Activated CD8-positive, alpha-beta T cell treated with anti-CD3 and anti-CD28 coated beads, Interleukin-2, amount 10 ng/mL, durations not matched to agents 7 days and 5 days (primary cell): ENCODE measurements at places on chromosomes 1 and 21. TPM values are rescaled to one million over a fixed set of nuclear protein-coding genes. Genes with fewer than 3 reads are reported as not detected.

GRCh38 chr1:236030534-236030933 is 34.4 kb downstream of the NID1 start:
- no peak overlapping the region for H3K27ac ChIP-seq
- H3K27me3 ChIP-seq, result no peaks in the 10 kb centered on the region
- H3K4me1 ChIP-seq, result peaks cover 6% of the 10 kb centered on the region
- no peak for DNase-seq
- H3K4me3 ChIP-seq, result no peak overlapping the region

DNA sequence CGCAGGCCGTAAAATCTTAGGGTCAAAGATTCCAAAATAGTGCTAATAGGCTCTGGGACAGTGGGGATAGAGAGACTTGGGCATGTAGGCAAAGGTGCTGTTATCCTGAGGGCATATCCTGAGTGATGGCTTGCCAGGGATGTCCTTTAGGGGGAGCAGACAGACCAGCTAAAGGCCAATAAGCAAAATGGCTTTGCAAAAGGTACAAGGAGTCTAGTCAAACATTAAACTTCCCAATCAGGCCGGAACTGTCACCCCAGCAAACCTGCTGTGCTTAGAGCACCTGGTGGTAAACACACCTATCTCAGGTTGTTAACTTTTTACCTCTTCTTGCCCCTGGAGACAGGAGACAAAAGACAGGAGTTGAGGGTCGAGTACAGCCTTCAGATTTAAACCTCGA is 49.1 kb downstream of the TRABD2B start:
- no peak for DNase-seq
- no peaks in the 10 kb centered on the region for H3K36me3 ChIP-seq
- H3K27me3 ChIP-seq, result peaks cover 8% of the 10 kb centered on the region
- no peaks in the 10 kb centered on the region for H3K4me1 ChIP-seq
- no peak overlapping the region for H3K4me3 ChIP-seq

- no peak overlapping the region for H3K27ac ChIP-seq
- H3K4me3 ChIP-seq, result no peak overlapping the region
- peaks cover 5% of the 10 kb centered on the region for H3K27me3 ChIP-seq
- DNase-seq, result no peak
Observed at GRCh38 chr1:9028921-9029705, 2.9 kb upstream of the SLC2A7 start.

The RBP7 gene
- not detected for total RNA-seq

GRCh38 chr1:183908079-183908478 is 103.2 kb downstream of the RGL1 start:
- DNase-seq, result no peak
- no peaks in the 10 kb centered on the region for H3K27me3 ChIP-seq
- H3K27ac ChIP-seq, result no peak overlapping the region
- H3K4me3 ChIP-seq, result no peak overlapping the region
- H3K36me3 ChIP-seq, result no peaks in the 10 kb centered on the region

DNA sequence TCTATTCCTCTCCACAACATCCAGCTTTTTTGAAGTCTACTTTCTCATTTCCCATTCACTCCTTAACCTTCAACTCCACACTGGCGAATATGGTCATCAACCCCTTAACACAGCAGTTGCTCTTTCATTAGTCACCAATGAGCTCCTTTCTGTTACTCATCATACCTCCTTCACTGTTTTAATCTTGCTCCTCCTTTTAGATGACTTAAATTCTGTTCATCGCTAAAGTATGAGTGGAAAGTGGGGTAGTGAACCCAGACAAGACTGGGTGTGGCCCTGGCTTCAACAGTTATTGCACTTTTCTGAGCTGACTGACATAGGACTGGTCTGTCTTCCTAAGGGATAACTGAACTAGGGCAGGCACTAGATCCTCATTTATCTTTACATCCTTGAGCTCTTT is 51.3 kb downstream of the AKT3 start:
- H3K4me3 ChIP-seq, result no peak overlapping the region
- H3K4me1 ChIP-seq, result peaks cover 10% of the 10 kb centered on the region
- peaks cover 3% of the 10 kb centered on the region for H3K36me3 ChIP-seq
- no peak overlapping the region for H3K27ac ChIP-seq

DNA sequence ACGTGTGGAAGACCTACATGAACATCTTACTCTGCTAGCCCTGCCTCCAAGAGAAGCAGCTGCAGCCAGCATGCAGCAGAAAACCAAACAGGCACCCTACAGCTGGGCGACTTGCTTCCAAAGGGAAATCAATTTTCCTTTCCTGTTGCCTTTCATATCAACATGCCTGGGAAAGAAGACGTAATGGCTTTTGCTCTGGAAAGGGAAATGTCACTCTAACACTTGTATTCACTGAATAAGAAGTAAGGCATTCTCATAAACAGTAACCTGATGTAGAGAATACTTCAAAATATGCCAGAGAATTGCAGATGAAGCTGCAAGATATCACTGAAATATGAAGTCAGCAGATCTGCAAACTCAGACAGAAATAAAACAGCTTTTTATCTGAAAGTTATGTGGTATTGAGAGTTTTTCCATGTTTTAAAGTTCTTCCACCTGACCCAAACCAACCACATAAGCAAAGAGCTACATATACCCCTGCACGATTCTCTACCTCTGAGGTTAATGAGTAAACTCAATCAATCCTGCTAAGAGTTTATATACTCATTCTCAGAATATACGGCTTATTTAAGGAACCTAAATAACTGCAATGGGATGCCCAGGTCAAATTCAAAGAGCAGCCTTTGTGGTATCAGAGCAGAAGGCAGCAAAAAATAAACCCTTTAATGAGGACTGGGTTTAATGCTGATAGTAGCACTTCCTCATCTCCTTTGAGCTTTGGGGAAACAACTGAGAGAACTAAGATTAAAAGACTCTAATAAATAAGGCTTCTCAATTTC is 150.9 kb downstream of the RERE start:
- H3K4me3 ChIP-seq, result no peak overlapping the region
- H3K27me3 ChIP-seq, result no peaks in the 10 kb centered on the region
- DNase-seq, result no peak
- H3K4me1 ChIP-seq, result peaks cover 26% of the 10 kb centered on the region
- H3K27ac ChIP-seq, result no peak overlapping the region
- no peaks in the 10 kb centered on the region for H3K36me3 ChIP-seq

DNA sequence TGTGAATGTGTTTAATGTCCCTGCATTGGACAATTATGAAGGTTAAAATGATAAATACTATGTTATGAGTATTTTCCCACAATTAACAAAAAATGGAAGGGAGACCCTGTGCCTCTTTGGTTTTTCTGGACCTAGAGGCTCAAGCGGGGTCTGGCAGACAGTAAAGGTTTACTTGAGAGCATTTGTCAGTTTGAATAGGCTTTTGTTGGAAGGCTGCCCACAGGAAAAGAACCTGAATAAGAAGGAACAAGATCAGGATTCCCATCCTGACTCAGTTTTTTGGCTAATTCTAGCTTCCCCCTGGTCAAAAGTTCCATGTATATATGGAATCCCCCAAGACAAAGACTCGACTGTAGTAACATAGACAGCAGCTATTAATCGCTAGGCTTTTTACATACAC is 150.9 kb upstream of the JUN start:
- no peak for DNase-seq
- no peak overlapping the region for H3K27ac ChIP-seq
- no peak overlapping the region for H3K4me3 ChIP-seq
- H3K36me3 ChIP-seq, result no peaks in the 10 kb centered on the region
- peaks cover 38% of the 10 kb centered on the region for H3K4me1 ChIP-seq

The PSRC1 gene
- 38.2 TPM for total RNA-seq

DNA sequence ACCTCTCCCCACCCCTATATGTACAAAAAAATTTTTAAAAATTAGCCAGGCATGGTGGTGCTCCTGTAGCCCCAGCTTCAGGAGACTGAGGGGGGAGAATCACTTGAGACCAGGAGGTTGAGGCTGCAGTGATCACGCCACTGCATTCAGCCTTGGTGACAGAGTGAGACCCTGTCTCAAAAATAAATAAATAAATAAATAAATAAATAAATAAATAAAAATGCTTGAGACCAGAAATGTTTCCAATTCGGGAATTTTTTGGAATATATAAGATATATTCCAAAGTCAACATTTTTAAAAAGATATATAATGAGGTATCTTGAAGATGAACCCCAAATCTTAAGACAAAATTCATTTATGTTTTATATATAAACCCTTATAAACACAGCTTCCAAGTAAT is 42.4 kb upstream of the RAB4A start:
- peaks cover 10% of the 10 kb centered on the region for H3K27me3 ChIP-seq
- DNase-seq, result no peak
- no peaks in the 10 kb centered on the region for H3K36me3 ChIP-seq
- H3K4me1 ChIP-seq, result peaks cover 10% of the 10 kb centered on the region
- no peak overlapping the region for H3K4me3 ChIP-seq

DNA sequence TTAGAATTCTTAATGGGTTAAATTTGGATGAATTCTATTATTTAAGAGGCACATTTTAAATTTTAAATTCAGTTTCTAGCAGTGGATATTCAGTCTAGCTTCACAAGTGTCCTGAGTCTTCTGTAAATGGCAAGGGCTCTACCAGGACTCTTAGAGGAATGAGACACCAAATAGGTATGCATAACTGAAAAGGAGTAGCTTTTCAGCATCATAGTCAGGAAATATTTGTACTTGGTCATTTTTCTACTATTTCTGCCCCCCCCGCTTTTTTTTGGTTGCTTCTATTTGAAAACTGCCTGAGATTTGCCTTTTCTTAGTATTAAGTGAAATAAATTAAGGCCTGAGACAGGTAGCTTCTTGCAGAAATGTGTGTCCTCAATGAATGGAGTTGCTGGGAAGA is 80.2 kb downstream of the MAST2 start:
- no peak overlapping the region for H3K27ac ChIP-seq
- no peaks in the 10 kb centered on the region for H3K27me3 ChIP-seq
- peaks cover under 1% of the 10 kb centered on the region for H3K36me3 ChIP-seq
- no peak overlapping the region for H3K4me3 ChIP-seq
- DNase-seq, result no peak

The ERG gene
- not detected for total RNA-seq

- no peak overlapping the region for H3K4me3 ChIP-seq
- DNase-seq, result peak; percentile 37
- H3K36me3 ChIP-seq, result no peaks in the 10 kb centered on the region
- H3K27me3 ChIP-seq, result peaks cover 46% of the 10 kb centered on the region
Observed at GRCh38 chr1:218345673-218346390, 696 bp downstream of the TGFB2 start.

GRCh38 chr21:33473344-33473743 is 6.4 kb downstream of the TMEM50B start:
- no peak overlapping the region for H3K4me3 ChIP-seq
- no peak for DNase-seq
- no peak overlapping the region for H3K27ac ChIP-seq
- H3K27me3 ChIP-seq, result no peaks in the 10 kb centered on the region
- peaks cover 10% of the 10 kb centered on the region for H3K4me1 ChIP-seq

The AHDC1 gene
- total RNA-seq, result 22.7 TPM
